Osteocyte (in vitro differentiated cells): ENCODE measurements at places on chromosomes 5 and 9. TPM values are rescaled to one million over a fixed set of nuclear protein-coding genes. Genes with fewer than 3 reads are reported as not detected.

Gene F2RL2
- 13.0 and 14.1 TPM in 2 replicates for total RNA-seq

Gene LURAP1L
- total RNA-seq: 46.3 and 49.8 TPM in 2 replicates

DNA sequence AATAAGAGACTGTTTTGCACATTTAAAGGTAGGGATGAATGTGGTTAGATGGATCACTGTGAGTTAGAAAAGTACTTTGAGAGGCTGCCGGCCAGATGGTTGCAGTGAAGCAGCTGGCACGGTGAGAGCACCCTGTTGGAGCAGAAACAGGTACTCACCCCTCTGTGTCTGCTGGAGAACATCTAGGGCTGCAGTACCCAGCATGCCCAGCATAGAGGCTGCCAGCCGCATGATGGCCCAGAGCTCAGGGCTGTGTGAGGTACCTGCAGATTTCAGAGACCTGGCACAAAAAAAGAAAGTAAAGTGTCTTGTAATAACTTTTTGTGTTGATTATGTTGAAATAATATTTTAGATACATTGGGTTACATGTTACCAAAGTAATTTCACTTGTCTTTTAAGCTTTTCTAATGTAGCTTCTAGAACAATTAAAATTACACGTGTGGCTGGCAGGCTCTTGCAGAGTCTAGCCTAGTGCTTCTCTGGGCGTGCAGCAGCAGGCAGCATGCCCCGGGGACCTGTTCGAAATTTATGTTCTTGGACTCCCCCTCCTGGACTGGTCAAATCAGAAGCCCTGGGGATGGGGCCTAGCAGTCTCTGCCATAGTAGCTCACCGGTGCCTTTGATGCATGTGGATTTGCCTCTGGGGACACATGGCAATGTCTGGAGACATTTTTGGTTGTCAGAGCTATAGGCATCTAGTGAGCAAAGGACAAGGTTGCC is 11.1 kb downstream of the WDR5 start:
- no peak overlapping the region for H3K27ac ChIP-seq
- peaks cover 8% of the 10 kb centered on the region for H3K4me1 ChIP-seq
- no peak for DNase-seq
- peaks cover 46% of the 10 kb centered on the region for H3K36me3 ChIP-seq

DNA sequence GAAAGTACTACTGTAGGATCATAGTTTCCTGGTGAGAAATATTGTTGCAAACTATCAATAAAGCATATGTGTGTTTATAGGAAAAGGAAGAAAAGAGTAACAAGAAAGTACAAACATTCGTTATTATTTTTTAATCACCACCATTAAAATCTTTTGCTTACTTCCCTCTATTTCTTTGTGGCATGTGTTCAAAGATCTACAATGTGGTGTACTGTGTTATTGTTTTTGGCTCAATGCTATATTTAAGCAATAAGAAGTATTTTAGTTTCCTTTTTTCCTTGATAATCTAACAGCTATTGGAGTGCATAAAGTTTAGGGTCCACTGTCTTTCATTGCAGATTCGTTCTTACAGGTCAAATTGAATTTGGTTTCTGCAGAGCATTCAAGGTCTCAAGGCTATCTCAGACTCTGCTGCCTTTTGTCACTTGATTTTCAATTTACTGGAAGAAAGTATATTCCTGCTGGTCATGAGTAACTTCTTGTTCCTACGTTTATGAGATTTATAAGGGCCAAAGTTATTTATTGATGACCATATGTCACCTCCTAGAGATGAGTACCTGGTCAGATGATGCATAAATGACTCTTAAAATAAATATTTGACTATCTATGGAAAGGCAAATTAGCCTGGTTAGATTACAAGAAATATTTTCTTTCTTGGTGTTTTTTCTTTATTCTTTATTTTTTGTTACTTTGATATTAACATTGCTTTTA is 323.0 kb downstream of the TMEM167A start:
- H3K4me3 ChIP-seq: no peak overlapping the region
- peaks cover 2% of the 10 kb centered on the region for H3K27me3 ChIP-seq
- no peak overlapping the region for H3K27ac ChIP-seq
- H3K36me3 ChIP-seq: no peaks in the 10 kb centered on the region

- no peaks in the 10 kb centered on the region for H3K27me3 ChIP-seq
- no peaks in the 10 kb centered on the region for H3K4me1 ChIP-seq
- H3K36me3 ChIP-seq: no peaks in the 10 kb centered on the region
- DNase-seq: no peak
- H3K4me3 ChIP-seq: no peak overlapping the region
Measured at GRCh38 chr5:178323961-178324360, 91.4 kb upstream of the PHYKPL start.

- no peak overlapping the region for H3K4me3 ChIP-seq
- peaks cover 23% of the 10 kb centered on the region for H3K4me1 ChIP-seq
- no peak overlapping the region for H3K27ac ChIP-seq
- no peaks in the 10 kb centered on the region for H3K36me3 ChIP-seq
- DNase-seq: no peak
Measured at GRCh38 chr5:174552428-174552827, 172.0 kb upstream of the MSX2 start.

GRCh38 chr9:8533681-8534080 is 734.1 kb upstream of the DMAC1 start:
- H3K4me1 ChIP-seq: no peaks in the 10 kb centered on the region
- no peak for DNase-seq
- H3K27me3 ChIP-seq: no peaks in the 10 kb centered on the region
- H3K4me3 ChIP-seq: no peak overlapping the region
- H3K27ac ChIP-seq: no peak overlapping the region

DNA sequence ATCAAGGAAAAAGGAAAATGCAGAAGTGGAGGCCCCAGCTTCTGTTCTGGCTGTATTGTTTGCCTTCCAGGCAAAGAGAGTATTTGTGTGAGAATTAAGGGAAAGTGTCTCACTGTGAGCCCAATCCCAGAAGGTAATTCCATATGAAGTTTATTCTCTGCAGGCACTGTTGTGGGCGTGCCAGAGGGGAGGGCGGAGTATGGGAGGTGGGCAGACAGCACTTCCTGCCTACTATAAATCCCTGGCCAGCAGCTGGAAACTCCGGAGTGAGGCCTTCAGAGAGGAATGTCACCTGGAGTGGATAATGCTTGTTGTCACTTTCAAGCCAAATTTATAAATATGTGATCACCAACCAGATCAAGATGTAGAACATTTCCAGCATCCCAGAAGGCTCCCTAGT is 209.5 kb downstream of the ARHGAP26 start:
- H3K4me1 ChIP-seq: peaks cover 46% of the 10 kb centered on the region
- no peaks in the 10 kb centered on the region for H3K27me3 ChIP-seq
- no peak overlapping the region for H3K27ac ChIP-seq
- H3K4me3 ChIP-seq: no peak overlapping the region

- H3K36me3 ChIP-seq: no peaks in the 10 kb centered on the region
- H3K27me3 ChIP-seq: no peaks in the 10 kb centered on the region
- no peak overlapping the region for H3K27ac ChIP-seq
- DNase-seq: no peak
- no peak overlapping the region for H3K4me3 ChIP-seq
- peaks cover 22% of the 10 kb centered on the region for H3K4me1 ChIP-seq
Measured at GRCh38 chr5:61176631-61177030, 14.4 kb upstream of the SMIM15 start.

GRCh38 chr9:134174526-134175290 is 10.3 kb upstream of the RNU6ATAC start:
- H3K4me1 ChIP-seq: peaks cover 47% of the 10 kb centered on the region
- no peaks in the 10 kb centered on the region for H3K36me3 ChIP-seq
- no peak overlapping the region for H3K4me3 ChIP-seq
- DNase-seq: no peak
- no peaks in the 10 kb centered on the region for H3K27me3 ChIP-seq
- no peak overlapping the region for H3K27ac ChIP-seq

GRCh38 chr9:130451004-130451390 is 6.2 kb downstream of the ASS1 start:
- H3K4me3 ChIP-seq: no peak overlapping the region
- H3K4me1 ChIP-seq: peaks cover 77% of the 10 kb centered on the region
- peak overlapping the region; percentile 57 for H3K27ac ChIP-seq
- H3K36me3 ChIP-seq: no peaks in the 10 kb centered on the region
- no peak for DNase-seq

- no peaks in the 10 kb centered on the region for H3K36me3 ChIP-seq
- peak overlapping the region; percentile 90 for H3K27ac ChIP-seq
- H3K4me1 ChIP-seq: peaks cover 53% of the 10 kb centered on the region
- H3K4me3 ChIP-seq: no peak overlapping the region
- H3K27me3 ChIP-seq: no peaks in the 10 kb centered on the region
- peak; percentile 87 for DNase-seq
Measured at GRCh38 chr5:111997711-111998110, 240.7 kb upstream of the NREP start.
